ENCODE measurements at places on chromosomes 11 and 22. TPM values are rescaled to one million over a fixed set of nuclear protein-coding genes. Genes with fewer than 3 reads are reported as not detected.

The PHF21A gene
- 15.3 TPM for total RNA-seq

The C1QTNF5 gene
- 7.6 TPM for total RNA-seq

The SLC22A9 gene
- not detected for total RNA-seq

The CHID1 gene
- total RNA-seq: 70.1 TPM

The UBE2L3 gene
- total RNA-seq: 68.3 TPM

The SCUBE2 gene
- total RNA-seq: 0.30 TPM

The HBG1 gene
- total RNA-seq: not detected

The OR5T1 gene
- not detected for total RNA-seq

The SYT7 gene
- total RNA-seq: 0.67 TPM

The CCDC116 gene
- not detected for total RNA-seq

The OR52B4 gene
- not detected for total RNA-seq

All from bronchus fibroblast of lung (primary cell).